ENCODE measurements at places on chromosomes 2 and 18. TPM values are rescaled to one million over a fixed set of nuclear protein-coding genes. Genes with fewer than 3 reads are reported as not detected.
A peak's percentile ranks its signal among the peaks of the same experiment; 100 is the strongest.

- DNase-seq: no peak
- H3K27ac ChIP-seq: no peak overlapping the region
- H3K4me1 ChIP-seq: no peaks in the 10 kb centered on the region
- H3K36me3 ChIP-seq: no peaks in the 10 kb centered on the region
- H3K27me3 ChIP-seq: no peaks in the 10 kb centered on the region
Observed at GRCh38 chr2:234643407-234643806, 146.5 kb upstream of the ARL4C start.

- no peak overlapping the region for H3K27ac ChIP-seq
- no peak overlapping the region for H3K4me3 ChIP-seq
- no peaks in the 10 kb centered on the region for H3K27me3 ChIP-seq
Observed at GRCh38 chr18:7170292-7170691, 52.7 kb upstream of the LAMA1 start.

DNA sequence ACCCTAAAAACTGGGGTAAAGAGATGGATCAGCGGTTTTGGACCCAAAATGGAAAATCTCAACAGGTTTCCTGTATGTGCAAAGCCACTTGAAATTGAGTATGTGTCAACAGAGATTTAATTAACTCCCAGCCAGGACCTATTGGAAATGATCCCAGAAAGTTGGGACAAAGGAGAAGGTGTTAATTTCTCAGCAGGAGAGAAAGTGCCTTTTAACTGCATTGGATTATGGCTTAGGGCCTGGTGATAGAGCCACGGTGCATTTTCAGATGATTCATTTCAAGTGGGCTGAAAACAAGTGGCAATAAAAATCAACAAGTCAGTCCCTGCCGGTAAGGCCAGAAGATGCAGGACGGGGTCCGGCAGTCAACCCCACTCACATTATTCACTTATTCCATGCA lies 80.2 kb upstream of the BCL11A start:
- no peak overlapping the region for H3K27ac ChIP-seq
- H3K4me1 ChIP-seq: no peaks in the 10 kb centered on the region
- DNase-seq: no peak
- H3K4me3 ChIP-seq: no peak overlapping the region
- no peaks in the 10 kb centered on the region for H3K27me3 ChIP-seq
- no peaks in the 10 kb centered on the region for H3K36me3 ChIP-seq

DNA sequence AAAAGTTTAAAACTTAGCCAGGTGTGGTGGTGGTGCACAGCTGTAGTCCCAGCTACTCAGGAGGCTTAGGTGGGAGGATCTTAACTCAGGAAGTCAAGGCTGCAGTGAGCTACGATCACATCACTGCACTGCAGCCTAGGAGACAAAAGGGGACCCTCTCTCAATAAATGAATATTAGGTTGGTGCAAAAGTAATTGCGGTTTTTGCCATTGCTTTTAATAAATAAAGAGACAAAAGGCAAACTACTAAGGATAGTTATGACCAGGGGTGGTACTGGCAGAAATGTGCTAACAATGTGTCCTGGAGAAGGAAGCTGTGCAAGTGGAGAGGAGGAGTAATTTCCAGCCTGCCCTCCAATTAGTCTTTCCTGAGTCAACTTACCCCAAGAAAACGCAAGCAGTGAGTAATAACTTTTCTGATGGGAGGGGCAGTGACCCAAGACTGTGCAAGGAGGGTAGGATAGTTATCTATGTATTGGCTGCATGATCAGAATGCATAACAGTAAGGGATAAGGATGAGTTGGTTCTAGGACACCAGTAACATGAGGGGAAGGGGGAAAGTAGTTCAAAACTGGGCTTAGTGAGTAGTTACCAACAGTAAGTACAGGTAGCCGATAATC lies 1.5 kb downstream of the EXOC6B start:
- H3K4me3 ChIP-seq: peak overlapping the region; percentile 79
- DNase-seq: no peak
- H3K4me1 ChIP-seq: peaks cover 7% of the 10 kb centered on the region
- H3K36me3 ChIP-seq: no peaks in the 10 kb centered on the region
- H3K27ac ChIP-seq: no peak overlapping the region
- no peaks in the 10 kb centered on the region for H3K27me3 ChIP-seq

- no peaks in the 10 kb centered on the region for H3K4me1 ChIP-seq
- H3K27ac ChIP-seq: no peak overlapping the region
- no peaks in the 10 kb centered on the region for H3K36me3 ChIP-seq
- no peaks in the 10 kb centered on the region for H3K27me3 ChIP-seq
- H3K4me3 ChIP-seq: no peak overlapping the region
Observed at GRCh38 chr18:46256078-46256477, 151.9 kb downstream of the HAUS1 start.

DNA sequence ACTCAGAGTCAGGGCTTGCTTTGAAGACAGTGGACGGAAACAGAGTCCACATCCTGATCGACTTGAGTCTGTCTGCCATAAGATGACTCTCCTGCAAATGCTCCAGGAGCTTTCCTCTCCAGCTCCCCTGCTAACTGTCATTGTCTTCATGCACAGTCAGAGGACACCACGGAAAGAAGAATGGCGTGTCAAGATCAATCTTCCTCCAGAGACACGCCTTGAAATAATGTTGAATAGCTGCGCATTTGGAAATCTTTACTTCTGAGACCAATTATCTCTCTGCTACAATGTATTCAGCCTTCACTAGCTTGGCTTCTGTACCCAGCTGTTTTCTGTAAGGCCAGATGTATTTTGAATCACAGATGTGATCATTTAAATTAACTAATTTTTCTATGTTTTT lies 457.2 kb downstream of the CDH2 start:
- DNase-seq: no peak
- H3K4me3 ChIP-seq: no peak overlapping the region
- no peaks in the 10 kb centered on the region for H3K36me3 ChIP-seq
- no peaks in the 10 kb centered on the region for H3K27me3 ChIP-seq

- no peaks in the 10 kb centered on the region for H3K27me3 ChIP-seq
- no peaks in the 10 kb centered on the region for H3K4me1 ChIP-seq
- no peak for DNase-seq
- no peaks in the 10 kb centered on the region for H3K36me3 ChIP-seq
- no peak overlapping the region for H3K4me3 ChIP-seq
- H3K27ac ChIP-seq: no peak overlapping the region
Observed at GRCh38 chr2:64914735-64915509, 74.3 kb upstream of the SLC1A4 start.

DNA sequence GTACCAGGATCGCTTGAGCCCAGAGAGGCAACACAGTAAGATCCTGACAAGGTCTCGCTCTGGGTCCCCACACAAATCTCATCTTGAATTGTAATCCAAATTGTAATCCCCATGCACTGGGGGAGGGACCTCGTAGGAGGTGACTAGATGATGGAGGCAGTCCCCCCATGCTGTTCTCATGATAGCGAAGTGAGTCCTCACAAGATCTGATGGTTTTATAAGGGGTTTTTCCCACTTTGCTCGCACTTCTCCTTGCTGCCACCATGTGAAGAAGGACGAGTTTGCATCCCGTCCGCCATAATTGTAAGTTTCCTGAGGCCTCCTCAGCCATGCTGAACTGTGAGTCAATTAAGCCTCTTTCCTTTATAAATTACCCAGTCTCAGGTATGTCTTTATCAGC lies 46.0 kb upstream of the SERTAD2 start:
- H3K4me1 ChIP-seq: no peaks in the 10 kb centered on the region
- H3K36me3 ChIP-seq: no peaks in the 10 kb centered on the region
- no peak overlapping the region for H3K27ac ChIP-seq
- DNase-seq: no peak

GRCh38 chr2:238946318-238947242 lies 98.7 kb downstream of the TWIST2 start:
- H3K4me1 ChIP-seq: no peaks in the 10 kb centered on the region
- H3K27ac ChIP-seq: no peak overlapping the region
- H3K27me3 ChIP-seq: no peaks in the 10 kb centered on the region

- no peaks in the 10 kb centered on the region for H3K27me3 ChIP-seq
- H3K4me1 ChIP-seq: no peaks in the 10 kb centered on the region
- no peak for DNase-seq
- no peak overlapping the region for H3K4me3 ChIP-seq
- H3K36me3 ChIP-seq: no peaks in the 10 kb centered on the region
Observed at GRCh38 chr2:224650815-224651439, 65.2 kb downstream of the CCDC195 start.

GRCh38 chr2:205903549-205904129 lies 182.3 kb downstream of the INO80D start:
- no peak for DNase-seq
- no peaks in the 10 kb centered on the region for H3K4me1 ChIP-seq
- no peak overlapping the region for H3K4me3 ChIP-seq

GRCh38 chr18:27040796-27041195 lies 144.3 kb downstream of the CHST9 start:
- no peak overlapping the region for H3K27ac ChIP-seq
- no peak overlapping the region for H3K4me3 ChIP-seq
- H3K27me3 ChIP-seq: no peaks in the 10 kb centered on the region
- DNase-seq: no peak
- H3K4me1 ChIP-seq: no peaks in the 10 kb centered on the region

DNA sequence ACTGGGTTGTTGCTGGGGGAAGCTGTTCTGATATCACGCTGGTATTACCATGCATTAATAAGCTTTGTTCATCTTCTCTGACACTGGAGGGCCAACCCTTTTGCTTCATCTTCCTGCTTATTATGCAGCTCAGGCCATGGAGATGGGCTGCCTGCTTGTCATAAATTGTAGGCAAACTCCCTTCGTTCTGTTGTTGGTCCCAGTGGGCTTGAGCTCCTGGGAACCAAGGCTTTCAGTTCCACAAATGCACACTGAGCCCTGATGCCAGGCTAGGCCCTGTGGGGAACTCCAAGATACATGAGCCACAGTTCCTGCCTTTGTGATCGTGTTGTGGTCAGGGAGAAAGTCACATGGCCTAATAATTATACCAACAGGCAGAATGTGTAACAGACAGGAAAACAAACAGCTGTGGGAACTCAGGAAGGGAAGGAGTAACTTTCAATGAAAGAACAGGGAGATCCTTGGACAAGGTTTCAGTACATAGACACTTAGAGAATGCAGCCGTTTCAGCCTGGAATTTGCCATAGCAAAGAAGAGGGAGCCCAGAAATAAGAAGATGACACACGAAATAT lies 49.0 kb upstream of the BCL2L11 start:
- H3K27ac ChIP-seq: peak overlapping the region; percentile 19
- H3K4me1 ChIP-seq: peaks cover 6% of the 10 kb centered on the region
- no peak overlapping the region for H3K4me3 ChIP-seq
- H3K27me3 ChIP-seq: no peaks in the 10 kb centered on the region
- DNase-seq: no peak
- no peaks in the 10 kb centered on the region for H3K36me3 ChIP-seq

DNA sequence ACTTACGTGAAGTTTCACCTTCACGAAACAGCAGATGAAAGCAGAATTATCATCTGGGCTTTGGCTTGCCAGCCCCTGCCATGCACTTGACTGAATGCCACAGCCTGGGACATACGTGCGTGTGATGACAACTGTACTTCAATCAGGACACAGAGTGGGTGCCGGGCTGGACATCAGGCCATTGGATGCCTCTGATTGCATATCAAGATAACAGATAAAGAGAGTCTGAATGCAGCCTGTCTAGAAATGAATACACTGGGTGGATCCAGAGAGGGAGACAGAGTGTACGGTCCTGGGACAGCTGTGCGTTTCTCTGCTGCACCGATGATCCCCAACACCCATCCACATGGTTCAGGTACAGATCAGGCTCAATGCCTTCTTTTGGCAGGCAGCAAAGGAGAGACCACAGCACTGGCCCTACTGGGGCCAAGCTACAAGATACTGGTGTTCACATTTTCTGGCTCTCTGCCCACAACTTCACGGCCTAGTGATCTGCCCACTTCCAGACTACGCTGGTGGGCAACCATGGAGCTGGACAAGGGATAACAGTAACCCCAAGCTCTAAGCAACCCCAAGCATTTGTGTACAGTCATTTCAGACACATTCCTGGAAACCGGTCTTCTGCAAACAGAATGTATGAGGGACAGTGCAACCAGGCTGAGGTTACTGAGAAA lies 35.6 kb downstream of the FBLN7 start:
- H3K4me3 ChIP-seq: no peak overlapping the region
- no peaks in the 10 kb centered on the region for H3K4me1 ChIP-seq
- no peaks in the 10 kb centered on the region for H3K27me3 ChIP-seq
- H3K27ac ChIP-seq: no peak overlapping the region

GRCh38 chr2:70643715-70644114 lies 90.1 kb upstream of the TGFA start:
- no peak overlapping the region for H3K4me3 ChIP-seq
- no peak for DNase-seq
- no peak overlapping the region for H3K27ac ChIP-seq
- no peaks in the 10 kb centered on the region for H3K4me1 ChIP-seq
- no peaks in the 10 kb centered on the region for H3K27me3 ChIP-seq

DNA sequence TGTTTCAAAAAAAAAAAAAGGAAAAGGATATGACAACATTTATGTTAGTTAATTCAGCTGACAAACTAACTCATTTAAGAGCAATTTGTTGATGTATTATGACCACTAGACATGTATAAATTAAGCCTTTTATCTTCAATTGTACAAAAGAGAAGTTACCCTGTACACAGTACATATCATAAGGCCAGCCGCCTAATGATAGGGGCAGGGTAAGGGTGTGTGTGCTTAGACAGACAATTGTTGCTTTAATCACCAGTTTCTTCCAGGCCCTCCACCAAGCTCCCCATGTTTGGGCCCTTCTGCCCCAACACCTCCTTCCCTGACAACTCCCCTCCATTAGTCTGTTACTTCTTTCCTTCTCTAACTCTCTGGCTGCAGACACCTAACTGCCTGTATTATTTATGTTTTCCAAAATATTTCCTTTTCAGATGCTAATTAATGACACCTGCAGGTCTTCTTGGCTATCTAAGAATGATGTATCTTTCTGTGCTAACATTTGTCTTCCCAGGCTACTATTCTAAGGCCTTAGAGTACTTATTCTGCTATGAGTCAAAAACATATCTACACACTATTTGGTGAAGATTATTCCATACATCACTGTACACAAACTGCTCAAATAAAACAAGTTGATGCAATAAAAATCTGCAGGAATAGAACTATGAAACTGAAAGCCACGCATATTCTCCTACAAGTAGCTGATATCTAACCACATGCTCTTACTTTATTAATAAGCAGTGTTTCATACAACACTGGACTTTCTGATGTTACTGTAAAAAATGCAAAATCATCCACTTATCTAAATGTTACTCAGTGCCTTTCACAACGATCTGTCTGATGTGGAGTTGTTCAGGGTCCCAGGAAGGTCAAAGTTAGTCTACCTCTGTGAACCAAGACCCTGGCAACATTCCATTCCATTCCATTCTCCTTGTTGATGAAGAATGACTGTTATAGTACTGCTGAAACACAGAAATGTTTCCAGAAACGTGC lies 26.4 kb downstream of the TMEM131 start:
- H3K27ac ChIP-seq: no peak overlapping the region
- no peak overlapping the region for H3K4me3 ChIP-seq
- no peak for DNase-seq

The CD207 gene
- total RNA-seq: not detected

The LIMS2 gene
- total RNA-seq: 27.9 TPM

The ALPG gene
- not detected for total RNA-seq

The NMUR1 gene
- under 0.01 TPM for total RNA-seq

The NT5DC4 gene
- not detected for total RNA-seq

The KIDINS220 gene
- total RNA-seq: 73.1 TPM

The TANK gene
- total RNA-seq: 128 TPM

The FTCDNL1 gene
- total RNA-seq: 5.2 TPM

The ALLC gene
- 0.16 TPM for total RNA-seq

The PLGLB1 gene
- 8.8 TPM for total RNA-seq

The POLE4 gene
- total RNA-seq: 31.9 TPM

Data from breast epithelium (tissue), 4 donors.